Kidney tubule cell (primary cell): ENCODE measurements at places on chromosomes 5 and 9.

GRCh38 chr5:174191076-174191475 is 145.6 kb downstream of the NSG2 start:
- no peak for DNase-seq

DNA sequence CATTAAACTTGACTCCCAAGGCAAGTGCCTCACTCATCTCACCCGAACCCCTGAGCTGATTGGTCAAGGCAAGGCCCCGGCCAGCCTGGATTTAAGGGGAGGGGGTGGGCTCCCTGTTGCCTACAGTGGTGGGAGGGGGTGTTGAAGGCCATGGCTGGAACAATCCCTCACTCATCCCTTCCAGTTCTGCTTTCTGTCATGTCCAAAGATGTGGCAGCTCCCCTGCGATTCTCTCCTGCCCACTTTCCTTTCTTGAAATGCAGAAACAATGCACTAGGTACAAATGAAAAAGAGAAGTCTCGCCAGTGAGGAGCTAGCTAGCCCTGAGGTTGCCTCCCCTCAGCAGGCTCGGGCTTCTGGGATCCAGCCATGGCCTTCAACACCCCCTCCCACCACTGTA is 240.9 kb downstream of the SYK start:
- DNase-seq, result no peak

GRCh38 chr5:179407191-179408175 is 62.2 kb upstream of the ADAMTS2 start:
- DNase-seq, result no peak

- DNase-seq, result no peak
These were observed 16.3 kb downstream of the FABP6 start for GRCh38 chr5:160245506-160246086.

DNA sequence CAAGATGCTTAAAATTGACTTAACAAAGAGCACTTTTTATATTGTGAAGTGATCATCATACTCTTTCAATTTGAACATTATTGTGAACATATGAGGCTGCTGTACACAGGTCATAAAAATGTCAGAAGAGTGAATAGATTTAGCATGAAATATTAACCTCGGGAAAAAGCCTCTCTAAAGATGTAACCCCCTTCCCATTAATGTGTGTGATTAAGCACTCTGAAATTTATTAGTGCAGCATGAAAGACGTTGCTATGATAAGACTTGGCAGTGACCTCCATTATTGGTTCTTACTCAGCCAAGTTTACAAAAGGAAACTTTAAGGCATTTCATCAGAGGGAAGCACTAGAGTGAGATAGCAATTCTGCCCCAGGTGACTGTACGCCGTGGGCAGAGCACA is 326.5 kb downstream of the NTRK2 start:
- peak; percentile 43 for DNase-seq

DNA sequence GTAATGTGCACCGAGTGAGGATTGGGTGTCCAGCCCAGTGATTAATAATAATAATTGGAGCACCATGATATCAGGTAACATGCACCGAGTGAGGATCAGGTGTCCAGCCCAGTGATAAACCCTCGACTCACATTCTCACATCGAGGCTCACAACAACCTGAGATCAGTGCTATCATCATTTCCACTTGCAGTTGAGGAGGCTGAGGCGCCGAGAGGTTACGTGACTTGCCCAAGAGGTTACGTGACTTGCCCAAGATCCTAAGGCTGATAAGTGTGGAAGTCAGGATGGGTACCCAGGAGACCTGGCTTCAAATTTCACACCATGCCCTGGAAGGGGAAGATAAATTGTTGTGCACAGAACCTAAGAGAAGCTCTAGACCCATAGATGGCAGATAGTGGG is 189.4 kb downstream of the MED10 start:
- DNase-seq, result no peak

- DNase-seq, result no peak
These were observed 9.4 kb downstream of the TRAF1 start for GRCh38 chr9:120916991-120917880.

GRCh38 chr5:30100148-30100713 is 1093.3 kb upstream of the CDH6 start:
- no peak for DNase-seq

- no peak for DNase-seq
These were observed 224.5 kb downstream of the DOCK8 start for GRCh38 chr9:438961-439768.

DNA sequence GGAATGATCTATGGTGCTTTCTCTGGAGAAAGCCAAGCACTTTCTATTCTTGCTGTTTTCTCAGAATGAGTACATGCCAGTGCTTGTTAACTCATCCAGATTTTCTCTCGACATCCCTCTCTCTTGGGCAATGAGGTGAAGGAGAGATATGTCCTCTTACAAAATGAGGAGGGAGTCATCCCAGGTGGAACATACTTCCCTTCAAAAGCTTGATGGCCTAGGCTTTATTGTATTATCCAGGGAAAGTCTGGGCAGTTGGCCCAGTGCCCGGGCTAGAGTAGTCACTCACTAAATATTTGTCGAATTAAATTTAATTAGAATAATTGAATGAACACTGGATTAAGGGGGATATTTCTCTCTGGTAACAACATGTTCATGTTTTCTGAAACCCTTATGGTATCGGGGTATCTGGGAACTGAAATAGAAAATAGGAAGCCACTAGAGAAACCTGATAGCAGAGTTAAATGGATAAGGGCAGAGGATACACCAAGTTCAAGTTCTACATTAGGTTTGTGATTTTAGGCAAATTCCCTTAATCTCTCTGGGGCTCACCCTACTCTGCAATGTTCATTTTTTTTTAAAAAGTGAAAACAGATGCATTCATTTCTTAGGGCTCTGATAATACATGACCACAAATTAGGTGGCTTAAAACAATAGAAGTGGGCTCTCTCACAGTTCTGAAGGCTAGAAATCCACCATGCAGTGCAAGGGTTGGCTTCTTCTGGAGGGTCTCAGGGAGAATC is 99.6 kb downstream of the LIFR start:
- DNase-seq, result peak; percentile 47

DNA sequence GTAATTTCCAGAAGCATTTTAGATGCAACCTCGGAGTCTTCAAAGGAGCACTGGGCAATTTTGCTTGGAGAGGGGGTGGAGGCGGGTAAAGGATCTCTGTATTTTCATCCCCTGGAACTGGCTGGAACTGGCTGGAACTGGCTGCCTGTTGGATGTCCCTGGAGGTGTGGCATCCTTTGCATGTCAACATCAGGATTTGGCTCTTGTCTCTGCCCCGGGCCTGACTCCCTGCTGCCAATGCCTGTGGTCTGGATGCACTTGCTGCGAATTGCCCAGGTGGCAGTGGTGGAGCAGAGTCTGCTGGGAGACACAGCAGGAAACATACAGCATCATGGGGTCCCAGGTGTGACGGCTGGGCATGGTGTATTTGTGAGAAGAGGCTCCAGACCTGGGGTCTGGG is 391.3 kb downstream of the GADD45G start:
- no peak for DNase-seq

- DNase-seq, result no peak
These were observed 311.7 kb upstream of the ZNF608 start for GRCh38 chr5:125057912-125058826.

- DNase-seq, result no peak
These were observed 131.3 kb upstream of the PPP1R26 start for GRCh38 chr9:135348076-135348787.

GRCh38 chr5:149631506-149631905 is 50.2 kb downstream of the ARHGEF37 start:
- DNase-seq, result no peak

DNA sequence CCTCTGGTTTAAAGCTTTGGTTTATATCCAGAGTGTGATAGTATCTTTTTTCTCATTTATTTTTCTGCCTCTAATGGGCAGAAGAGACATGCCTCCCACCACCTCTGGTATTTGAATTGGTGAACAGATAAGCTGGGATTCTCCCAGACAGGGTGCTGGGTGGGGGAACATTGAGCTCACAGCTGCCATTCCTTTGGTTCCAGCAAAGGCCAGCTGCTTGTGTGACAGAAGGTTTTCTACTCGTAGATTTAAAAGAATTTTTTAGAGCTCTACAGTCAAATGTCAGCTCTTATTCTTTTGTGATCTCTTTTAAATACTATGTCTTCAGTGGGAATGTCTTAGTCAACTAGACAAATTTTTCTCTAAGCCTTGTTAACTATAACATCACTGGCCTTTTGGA is 54.7 kb upstream of the ADAMTS16 start:
- DNase-seq, result no peak

GRCh38 chr5:93191035-93191817 is 389.8 kb downstream of the NR2F1-AS1 start:
- no peak for DNase-seq

DNA sequence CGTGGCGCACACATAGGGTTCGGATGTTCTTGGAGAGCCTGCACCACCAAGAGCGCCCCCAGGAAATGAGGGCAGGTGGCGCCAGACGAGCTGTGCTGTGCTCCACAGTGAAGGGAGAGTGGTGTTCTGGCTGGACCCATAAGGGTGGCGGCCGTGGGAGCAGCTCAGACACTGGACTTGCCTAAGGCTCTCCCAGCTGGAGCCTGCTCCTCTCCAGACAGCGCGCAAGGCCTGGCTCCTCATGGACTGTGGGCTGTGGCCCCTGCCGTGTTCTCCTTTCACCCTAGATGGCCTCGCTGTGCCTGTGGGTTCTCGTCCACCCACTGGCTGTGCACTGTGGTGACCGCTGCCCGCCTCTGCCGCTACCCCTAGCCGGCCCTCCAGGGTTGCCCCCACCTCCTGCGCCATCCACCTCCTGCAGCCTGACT is 92.9 kb downstream of the EHMT1 start:
- no peak for DNase-seq

DNA sequence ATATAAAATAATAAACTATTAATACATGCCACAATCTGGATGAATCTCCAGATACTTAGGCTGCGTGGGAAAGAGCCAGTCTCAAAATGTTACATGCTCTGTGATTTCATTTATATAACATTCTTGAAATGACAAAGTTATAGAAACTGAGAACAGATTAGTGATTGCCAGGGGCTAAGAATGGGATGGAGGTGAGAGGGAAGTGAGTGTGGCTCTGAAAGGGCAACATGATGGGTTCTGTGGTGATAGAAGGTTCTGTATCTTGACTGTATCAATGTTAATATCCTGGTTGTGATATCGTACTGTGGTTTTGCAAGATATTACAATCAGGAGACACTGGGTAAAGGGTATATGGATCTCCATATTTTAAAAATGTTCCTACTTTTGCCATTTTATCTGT is 50.7 kb downstream of the SPEF2 start:
- DNase-seq, result no peak

DNA sequence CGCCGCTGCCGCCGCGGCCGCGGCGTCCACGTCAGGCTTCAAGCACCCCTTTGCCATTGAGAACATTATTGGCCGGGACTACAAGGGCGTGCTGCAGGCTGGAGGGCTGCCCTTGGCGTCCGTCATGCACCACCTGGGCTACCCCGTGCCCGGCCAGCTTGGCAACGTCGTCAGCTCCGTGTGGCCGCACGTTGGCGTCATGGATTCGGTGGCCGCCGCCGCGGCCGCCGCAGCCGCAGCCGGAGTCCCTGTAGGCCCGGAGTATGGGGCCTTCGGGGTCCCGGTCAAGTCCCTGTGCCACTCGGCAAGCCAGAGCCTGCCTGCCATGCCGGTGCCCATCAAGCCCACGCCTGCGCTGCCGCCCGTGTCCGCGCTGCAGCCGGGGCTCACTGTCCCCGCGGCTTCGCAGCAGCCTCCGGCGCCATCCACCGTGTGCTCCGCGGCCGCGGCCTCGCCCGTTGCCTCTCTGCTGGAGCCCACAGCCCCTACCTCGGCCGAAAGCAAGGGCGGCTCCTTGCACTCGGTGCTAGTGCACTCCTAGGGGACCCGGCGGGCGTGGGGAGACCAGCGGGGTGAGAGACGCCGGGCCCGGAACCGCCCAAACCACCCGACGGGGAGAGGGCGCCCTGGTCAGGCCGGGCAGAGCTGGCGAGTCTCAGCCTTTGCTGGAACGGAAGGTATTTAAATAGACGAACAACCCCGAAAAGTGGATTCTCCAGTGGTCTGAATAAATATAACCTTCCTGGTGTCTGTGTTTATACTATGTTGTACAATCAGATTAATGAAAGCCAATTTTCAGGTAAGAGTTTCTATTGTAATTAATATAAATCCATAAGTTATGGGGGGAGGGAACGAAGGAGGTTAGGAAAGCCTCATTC is 1.2 kb downstream of the FOXB2 start:
- no peak for DNase-seq

- no peak for DNase-seq
These were observed 77.5 kb upstream of the XPA start for GRCh38 chr9:97774673-97775072.

DNA sequence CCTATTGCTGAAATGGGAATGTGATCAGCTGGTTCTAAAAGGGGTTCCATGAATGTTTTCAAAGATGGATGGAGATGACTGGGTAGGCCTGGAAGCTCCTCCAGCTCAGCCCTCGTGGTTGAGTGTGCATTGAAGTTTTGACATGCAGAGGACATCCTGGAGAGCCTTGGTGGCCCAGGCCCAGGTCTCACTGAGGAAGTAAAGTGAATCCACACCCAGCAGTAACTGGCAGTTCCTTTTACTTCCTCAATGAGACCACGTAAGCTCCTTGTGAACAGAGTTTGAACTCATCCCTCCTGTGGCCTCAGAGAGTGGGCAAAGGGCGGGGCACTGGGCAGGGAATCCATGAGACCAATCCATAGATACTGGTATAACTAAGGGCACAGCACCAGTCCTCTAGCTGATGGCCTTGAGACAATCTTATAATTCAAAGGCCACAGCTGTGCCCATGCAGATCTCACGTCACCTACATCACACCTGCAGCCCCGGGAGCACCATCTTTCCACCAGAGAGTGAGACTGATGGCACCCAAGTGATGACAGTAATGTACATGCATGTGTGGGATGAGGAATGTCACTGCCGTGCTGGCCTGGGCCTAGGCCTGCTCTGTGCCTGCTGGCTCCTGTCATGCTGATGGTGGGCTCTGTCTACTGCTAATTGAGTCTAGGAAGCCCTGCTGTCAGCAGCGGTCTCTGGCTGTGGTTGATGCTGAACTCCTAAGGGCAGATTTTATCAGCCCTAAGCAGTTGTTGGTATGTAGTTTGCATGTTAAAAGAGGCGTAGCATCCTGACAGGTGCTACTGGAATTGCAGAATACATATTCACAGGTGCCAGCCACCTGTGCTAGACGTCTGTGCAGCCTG is 257.8 kb downstream of the FSTL4 start:
- no peak for DNase-seq

- DNase-seq, result peak; percentile 38
These were observed 375 bp downstream of the NOP16 start for GRCh38 chr5:176388003-176388443.

- DNase-seq, result no peak
These were observed 286.9 kb downstream of the FBXL7 start for GRCh38 chr5:15786884-15787283.

GRCh38 chr5:3329427-3329826 is 266.2 kb upstream of the IRX1 start:
- no peak for DNase-seq

- DNase-seq, result peak; percentile 42
These were observed 22.8 kb upstream of the RGMB start for GRCh38 chr5:98750693-98751092.
